Stimulated activated CD8-positive, alpha-beta memory T cell treated with anti-CD3 and anti-CD28 coated beads, Interleukin-4, amount 100 ng/mL, for 1 hour (primary cell): ENCODE measurements at places on chromosomes 7 and 10.
A peak's percentile ranks its signal among the peaks of the same experiment; 100 is the strongest.

DNA sequence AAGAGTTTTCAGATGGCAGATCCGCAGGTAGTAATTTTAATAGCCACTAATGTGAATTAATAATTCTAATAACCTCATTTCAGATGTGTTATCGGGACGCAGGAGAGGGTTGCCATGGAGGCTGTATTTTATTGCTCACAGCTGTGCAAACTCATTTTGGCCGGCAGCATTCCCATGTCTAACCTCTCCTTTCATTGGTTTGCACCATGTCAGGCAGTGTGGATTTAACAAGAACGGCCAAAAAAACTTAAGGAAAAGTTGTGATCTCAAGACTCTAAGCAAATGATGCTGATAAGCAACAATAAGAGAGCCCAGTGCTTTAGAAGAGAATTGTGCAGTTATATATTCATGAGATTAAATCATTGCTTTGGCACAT lies 88.7 kb upstream of the NRP1 start:
- DNase-seq: no peak

GRCh38 chr7:41975849-41976248 lies 261.2 kb downstream of the GLI3 start:
- DNase-seq: no peak

- DNase-seq: no peak
Measured at GRCh38 chr7:141246426-141246825, 172.6 kb downstream of the TMEM178B start.

DNA sequence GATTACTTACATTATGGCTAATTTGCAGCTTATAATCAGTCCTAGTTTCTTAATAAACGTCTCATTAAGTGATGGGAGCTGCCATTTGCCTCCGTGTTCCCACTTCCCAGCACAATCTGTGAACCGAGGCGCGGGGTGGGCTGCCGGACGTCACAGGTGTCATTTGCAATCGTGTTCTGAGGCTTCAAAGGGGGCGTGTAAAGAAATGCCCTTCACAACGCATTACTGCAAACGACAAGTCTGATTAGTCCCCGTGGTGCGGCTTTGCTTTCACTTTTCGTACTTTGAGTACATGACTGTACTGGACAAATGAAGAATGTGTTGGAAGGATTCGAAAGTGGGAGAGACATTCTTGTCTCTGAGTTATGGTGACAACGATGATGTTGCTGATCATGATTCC lies 614.2 kb upstream of the ADARB2 start:
- no peak for DNase-seq

DNA sequence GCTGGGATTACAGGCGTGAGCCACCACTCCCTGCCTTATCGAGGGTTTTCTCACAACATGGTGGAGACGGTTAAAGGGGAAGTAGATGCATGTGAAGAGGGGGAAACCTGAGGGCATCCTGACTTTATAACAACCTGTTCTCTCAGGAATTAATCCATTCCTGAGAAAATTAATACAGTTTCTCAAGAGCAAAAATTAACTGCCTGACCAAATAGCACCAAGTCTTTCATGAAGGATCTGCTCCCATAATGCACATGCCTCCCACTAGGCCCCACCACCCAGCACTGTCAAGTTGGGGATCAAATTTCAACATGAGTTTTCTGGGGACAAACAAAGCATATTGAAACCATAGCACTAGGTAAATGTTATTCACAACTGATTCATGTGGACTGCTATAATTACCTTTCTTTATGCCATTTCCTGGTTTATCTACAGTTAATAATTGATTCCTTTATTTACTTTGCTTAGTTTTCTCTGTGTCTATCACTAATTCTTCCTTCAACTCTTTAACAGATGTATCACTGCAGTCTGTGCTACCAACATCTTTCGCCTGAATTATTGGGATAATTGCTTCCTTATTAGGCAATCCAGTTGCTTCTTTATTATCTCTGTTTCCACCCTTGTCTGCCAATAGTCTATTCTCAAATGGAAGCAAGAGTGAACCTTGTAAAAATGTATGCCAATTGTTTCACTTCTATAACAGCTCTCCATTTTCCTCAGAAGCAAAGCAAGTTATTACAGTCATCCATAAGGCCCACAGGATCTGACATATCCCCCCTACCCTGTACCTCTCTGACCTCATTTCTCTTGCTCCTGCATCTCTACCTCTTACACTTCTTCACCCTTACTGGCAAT lies 12.9 kb upstream of the MICU1 start:
- DNase-seq: no peak

DNA sequence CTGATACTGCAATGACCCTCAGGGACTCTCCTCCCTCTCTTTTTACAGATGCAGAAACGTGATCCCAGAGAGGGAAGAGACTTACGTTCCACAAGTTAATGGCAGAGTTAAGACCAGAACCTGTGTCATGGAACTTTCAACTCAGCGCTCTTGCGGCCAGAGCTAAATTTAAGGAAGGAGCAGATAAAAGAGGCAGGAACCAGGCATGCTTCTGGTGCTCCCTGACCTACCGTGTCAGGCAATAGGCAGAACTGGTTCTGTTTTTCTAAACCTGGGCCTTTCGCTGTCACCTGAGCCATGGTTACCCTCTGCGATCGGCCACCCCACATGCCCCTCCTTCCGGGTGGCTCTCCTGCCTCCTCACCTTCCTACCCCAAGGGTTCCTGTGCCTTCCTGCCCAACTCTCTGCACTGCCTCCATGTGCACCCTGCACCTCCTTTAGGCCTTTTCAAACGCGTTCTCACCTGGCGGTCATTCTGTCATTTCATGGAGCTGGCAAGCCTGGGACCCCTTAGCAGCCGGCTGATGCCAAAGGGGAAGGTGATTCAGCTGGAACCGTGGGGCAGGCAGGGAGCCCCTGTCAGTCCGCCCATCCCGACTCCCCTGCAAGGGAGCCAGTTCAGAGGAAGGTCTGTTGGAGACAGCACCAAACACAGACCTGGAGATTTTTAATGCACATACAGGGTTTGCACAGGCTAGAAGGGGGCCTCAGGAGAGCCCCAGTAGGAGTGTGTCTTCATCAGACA lies 7.7 kb upstream of the GBX1 start:
- no peak for DNase-seq

GRCh38 chr7:1156782-1157535 lies 3.0 kb downstream of the ZFAND2A start:
- DNase-seq: no peak

- no peak for DNase-seq
Measured at GRCh38 chr7:55254242-55254595, 110.9 kb upstream of the LANCL2 start.

- no peak for DNase-seq
Measured at GRCh38 chr10:86547296-86547695, 25.7 kb upstream of the WAPL start.

- no peak for DNase-seq
Measured at GRCh38 chr10:86137561-86137960, 229.0 kb downstream of the GRID1 start.

DNA sequence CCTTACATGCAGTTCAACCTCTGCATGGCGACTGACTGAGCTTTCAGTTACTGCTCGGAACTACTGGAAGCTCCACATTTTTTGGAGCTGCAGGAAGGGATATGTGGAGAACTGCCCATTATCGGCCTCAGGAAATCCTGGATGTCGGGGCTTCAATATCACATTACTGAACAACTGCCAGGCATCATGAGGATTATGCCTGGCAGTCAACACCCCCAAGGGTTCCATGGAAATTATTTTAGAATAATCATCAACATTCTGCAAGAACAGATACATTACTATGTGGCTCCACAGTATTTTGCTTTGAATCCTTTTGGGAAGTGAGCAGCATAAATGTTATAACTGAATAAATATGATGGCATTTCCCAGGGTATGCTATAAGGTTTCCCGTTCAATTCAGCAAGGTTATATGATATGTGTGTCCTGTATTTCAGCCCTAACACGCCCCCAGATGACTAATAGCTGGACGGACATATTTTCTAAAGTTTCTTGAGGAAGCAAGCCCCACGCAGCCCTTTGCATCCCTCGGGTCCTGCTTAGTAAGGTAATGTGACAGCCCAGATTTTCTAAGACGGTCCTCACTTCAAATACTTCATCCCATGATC lies 53.0 kb upstream of the OPALIN start:
- DNase-seq: no peak

DNA sequence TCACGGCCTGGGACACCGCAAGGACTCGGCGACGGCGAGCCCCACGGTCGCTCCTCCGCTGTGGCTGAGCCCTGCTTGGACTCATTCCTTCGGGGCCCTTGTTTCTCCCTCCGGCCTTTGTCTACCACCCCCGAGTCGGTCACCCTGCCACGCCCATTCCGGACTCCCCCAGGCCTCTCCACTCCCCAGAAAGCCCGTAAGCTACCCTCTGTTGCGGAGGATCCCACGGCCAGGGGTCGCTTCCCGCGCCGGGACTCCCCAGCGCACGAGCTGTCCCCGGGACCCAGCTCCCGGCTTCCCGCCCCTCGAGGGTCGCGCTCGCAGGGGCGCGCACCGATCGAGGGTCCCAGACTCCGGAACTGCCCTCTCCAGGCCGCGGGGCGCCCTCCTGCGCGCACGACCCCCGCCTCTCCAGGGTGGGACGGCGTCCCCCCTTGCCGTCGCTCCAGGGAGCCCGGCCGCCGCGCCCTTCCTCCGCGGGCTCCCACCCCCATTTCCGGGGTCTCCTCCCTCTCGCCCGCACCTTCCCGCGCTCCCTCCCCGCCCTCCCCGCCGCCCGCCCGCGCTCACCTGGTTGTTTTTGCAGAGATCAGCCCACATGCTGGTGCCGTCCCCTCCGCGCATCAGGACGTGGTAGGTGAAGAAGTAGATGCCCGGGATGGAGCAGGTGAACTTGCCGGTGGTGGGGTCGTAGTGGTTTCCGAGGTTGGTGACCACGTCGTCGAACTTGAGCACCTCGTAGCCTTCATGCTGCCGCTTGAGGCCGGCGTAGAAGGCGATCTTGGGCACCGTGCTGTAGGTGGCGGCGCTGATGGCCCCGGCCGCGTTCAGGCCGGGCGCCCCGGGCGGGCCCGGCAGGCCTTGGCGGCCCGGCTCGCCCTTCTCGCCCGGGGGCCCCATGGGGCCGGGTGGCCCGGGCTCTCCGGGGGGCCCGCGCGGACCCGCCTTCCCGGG lies 1.5 kb downstream of the C1QL3 start:
- no peak for DNase-seq

GRCh38 chr10:128049226-128050120 lies 76.8 kb downstream of the MKI67 start:
- no peak for DNase-seq

DNA sequence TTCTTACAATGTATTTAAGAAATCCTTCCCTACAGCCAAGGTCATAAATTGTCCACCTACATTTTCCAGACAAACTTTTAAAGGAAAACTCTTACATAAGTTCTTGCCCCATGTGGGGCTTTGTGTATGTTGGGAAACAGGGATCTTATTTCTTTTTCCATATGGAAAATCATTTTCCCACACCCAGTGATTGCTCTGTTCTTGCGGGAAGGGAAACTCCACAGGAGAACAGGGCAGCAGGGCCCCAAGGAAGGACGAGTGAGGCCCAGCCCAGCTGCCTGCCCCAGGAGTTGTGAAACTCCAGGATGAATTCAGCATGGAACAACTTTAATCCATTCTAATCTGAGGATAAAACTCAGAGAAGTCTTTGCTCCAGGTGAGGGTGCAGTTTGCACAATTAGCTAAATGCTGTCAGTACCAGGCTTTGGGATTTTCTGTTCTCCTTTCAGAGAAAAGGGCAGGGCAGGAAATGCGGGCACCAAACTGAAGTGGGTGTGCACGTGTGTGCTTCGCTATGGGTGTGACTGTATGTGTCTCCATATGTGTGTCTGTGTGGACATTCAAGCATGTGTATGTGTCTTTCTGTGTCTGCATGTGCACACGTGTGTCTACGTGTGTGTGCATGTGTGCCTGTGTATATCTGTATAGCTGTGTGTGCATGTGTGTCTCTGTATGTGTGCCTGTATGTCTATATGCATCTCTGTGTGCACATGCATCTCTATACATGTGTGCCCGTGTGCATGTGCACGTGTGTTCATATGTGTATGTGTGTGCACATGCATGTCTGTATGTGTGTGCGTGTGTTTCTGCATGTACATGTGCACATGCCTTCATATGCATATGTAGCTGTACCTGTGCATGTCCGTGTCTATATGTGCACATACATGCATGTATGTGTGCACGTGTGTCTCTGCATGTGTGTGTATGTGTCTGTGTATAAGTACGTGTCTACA lies 102.0 kb upstream of the FAM20C start:
- no peak for DNase-seq

- DNase-seq: no peak
Measured at GRCh38 chr7:112497481-112497880, 16.7 kb downstream of the LSMEM1 start.

- peak; percentile 31 for DNase-seq
Measured at GRCh38 chr10:47264797-47265281, 35.2 kb upstream of the GDF10 start.

DNA sequence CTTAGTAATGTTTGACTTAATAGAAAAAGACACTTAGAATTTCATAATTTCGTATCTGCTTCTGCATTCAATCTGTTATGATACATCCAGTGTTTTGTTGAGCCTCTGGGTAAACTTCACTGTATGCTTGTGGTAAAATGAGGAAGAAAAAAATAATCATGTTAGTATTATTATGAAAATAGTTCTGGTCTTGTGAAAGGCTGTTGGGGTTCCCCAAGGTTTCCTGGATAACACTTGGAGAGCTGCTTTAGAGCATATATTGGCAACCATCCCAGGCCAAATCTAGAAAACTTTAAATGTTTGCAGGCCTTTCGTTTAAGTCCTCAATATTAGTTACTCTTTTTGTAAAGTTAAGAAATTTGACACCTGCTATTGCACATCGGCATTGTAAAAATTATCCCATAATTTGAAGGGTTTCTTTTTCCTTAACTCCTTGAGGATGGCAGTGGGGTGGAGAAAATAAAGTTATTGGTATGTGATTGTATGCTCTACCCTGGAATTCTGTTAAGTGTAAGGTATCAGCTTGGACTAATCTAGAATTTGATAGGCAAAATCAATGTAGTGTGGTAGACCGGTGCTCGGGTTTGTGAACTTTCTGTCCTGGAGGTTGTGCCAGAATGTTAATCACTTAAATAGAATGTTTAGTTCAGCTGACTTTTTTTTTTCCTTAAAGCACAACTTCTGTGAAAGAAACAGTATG lies 54.5 kb downstream of the WAC start:
- DNase-seq: no peak

DNA sequence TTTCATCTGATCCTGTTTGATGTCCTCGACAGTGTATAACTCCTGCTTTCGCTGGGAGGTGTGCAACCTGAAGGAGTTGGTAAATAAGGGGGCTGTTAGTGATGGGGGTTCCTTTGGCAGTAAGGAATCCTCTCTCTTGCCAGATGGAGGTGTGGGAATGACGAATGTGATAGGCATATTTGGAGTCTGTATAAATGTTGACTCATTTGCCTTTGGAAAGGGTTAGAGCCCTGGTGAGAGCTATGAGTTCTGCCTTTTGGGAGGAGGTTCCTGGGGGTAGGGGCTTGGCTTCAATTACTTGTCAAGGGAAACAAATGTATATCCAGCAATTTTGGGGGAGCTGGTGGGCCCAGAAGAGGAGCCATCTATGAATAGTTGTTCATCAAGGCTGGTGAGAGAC lies 11.4 kb upstream of the CHST3 start:
- no peak for DNase-seq

DNA sequence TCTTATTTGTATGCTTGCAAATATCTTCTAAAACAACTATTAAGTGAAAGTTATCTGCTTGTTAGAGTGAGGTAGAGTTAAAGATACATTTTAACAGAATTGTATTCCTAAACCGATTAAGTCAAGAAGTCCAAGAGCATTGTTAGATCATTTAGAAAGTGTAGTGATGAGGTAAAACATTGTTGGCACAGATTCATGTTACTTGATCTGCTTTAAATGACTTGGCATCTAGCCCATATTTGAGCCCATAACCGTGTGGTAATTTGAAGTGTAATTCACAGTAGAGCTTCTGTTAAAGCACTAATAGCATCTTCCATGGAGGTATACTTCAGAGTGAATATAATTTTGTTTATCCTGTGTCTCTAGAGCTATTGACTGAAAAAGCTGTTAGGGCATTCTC lies 62.1 kb downstream of the PTEN start:
- no peak for DNase-seq
